T-helper 22 cell (primary cell): ENCODE measurements at places on chromosomes 3 and 15.

DNA sequence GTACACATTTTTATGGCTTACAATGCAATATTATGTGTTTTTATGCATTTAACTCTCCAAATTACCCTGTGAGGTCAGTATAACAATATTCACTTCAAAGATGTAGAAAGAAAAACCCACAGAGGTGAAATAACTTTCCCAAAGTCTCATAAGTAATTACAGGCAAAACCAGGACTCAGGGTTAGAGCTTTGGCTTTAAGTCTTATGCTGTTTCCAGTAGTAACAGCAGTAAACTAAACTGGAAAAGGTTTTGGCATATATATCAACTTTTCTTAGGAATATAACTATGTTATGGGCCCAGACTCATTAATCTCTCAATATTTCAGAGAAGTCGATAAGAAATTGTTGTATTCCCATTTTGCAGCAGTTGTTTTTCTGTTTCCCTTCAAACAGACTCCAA, 206.3 kb upstream of the KCNMB2 start:
- no peak for DNase-seq

GRCh38 chr3:68060191-68060590, 405.8 kb upstream of the SUCLG2 start:
- DNase-seq: no peak

DNA sequence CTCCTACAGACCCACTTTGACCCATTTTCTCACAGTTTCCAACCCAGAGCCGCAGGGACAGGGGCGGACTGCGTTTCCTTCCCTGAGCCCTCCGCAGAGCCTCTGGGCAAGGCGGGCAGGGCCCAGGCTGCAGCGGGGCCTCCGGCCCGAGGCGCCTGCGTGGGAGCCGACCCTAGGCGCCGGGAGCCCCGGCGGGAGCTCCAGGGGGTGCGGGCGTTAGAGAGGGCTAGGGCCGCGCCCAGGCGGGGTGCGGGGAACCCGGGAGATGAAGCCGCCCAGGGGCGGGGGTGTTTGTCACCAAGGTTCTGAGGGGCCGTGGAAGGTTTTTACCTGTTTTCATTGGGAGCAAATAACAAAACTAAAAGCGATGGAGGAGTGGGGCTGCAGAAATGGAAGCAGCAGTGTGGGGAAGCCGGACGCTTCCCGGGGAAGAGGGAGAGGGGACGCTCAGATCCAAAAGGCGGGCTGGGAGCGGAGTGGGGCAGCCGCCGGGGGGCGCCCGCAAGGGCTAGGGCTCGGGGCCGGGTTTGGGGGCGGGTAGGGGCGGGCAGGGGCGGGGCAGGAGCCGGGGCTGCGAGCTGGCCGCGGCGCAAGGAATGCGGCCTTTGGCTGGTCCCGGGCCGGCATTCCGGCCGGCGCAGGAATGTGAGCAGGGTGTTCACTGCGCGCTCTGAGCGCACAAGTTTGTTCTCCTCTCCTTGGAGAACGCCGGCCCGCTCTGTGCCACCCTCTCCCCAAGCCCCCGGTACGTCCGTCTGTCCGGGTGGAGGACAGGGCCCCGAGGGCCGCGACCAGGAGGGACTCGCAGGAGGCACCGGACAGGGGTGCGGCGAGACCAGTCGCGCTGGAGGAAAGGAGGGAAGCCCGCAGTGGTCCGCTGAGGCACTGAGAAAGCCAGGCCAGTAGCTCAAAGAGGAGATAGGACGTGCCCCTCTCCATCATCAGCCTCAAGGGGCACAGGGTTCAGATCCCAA, 61.1 kb downstream of the AMOTL2 start:
- DNase-seq: no peak

GRCh38 chr15:84891339-84891738, 6.9 kb downstream of the SLC28A1 start:
- DNase-seq: no peak

GRCh38 chr3:59514865-59515482, 465.1 kb upstream of the CFAP20DC start:
- DNase-seq: no peak

DNA sequence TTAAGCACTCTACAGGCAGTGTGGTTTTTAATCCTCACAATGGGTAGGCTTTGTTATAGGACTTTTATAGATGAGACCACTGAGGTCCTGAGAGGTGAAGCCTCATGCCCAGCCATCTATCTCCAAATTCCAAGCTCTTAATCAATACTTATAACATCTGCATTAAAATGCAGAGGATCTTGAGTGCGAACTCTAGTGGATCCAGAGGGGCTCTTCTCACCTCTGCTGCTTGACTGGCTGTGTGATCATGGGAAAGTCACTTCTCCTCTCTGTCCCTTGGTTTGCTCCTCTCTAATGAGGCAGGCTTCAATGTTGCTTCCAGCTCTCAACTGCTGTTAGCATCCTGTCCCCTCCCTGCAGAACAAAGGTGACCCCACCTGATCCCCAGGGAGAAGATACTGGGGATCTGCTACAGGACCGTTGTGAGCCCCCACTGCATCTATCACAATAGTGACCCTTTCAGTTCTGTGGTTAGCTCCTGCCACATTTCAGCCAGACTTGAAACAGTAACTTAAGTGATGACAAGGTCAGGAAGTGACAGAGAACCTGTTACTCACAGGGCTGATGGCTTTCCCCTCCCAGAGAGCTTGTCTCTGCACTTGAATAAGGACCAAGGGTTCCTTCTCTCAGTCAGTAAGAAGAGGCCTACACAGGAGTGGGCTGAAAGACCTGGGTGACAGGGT, 1.3 kb downstream of the SLC27A2 start:
- DNase-seq: no peak

DNA sequence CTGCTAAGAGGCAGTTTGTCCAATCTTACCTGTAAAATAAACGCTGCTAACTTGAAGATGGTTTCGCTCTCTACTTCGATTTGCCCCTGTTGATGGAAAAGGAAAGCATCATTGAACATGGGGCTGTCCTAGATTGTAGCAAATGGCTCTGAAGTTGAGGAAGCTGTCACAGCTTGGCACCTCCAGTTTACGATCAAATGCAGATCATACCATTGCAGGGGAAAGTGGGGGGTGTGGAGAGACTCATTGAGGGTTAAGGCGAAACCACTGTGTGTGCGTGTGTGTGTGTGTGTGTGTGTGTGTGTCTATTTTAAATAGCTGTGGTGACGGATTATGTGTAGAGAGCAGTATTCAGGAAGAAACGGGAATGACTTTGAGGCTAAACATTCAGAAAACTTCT, 127.6 kb upstream of the LMOD3 start:
- DNase-seq: peak; percentile 39

GRCh38 chr15:69161079-69161877, 843 bp downstream of the GLCE start:
- DNase-seq: no peak

DNA sequence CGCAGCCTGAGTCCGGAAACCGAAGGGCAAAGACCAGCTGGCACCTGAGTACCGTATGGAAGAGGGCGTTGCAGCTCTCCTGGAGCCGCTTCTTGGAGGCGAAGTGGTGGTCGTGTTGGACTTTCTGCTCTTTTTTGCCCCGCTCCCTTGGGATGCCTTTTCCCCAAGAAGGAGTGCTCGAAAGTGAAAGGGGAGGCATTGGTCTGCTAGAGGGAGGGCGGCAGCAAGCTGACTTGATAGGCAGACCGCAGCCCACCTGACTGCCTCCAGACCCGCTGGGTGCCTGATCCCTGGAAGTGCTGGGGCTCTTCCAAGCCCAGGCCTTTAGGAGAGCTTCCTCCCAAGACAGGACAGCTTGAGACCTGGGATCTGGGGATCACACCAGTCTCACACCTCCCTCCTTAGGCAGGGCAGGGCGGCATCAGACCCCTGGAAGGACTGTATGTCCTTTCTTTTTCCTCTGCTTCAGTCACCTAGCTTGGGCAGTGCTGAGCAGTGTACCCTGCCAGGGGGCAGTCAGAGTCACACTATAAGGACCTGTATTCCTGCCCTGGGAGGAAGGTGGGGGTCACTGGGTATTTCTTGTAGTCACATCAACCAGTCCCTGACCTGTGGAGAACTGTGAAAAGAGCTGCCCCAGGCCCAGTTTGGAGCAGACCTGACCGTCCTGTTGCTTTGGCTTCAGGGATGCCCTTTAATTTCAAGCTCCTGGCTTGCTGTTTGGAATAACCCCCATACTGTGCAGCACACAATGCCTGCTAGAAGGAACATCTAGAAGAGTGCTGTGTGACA, 2.1 kb downstream of the ACVR2B start:
- no peak for DNase-seq

GRCh38 chr3:129992781-129993180, 18.3 kb downstream of the TRH start:
- DNase-seq: no peak

GRCh38 chr15:42035435-42035761, 14.6 kb upstream of the PLA2G4E start:
- no peak for DNase-seq

GRCh38 chr15:23854912-23855659, 168.0 kb upstream of the NDN start:
- no peak for DNase-seq

GRCh38 chr3:120894316-120895057, 13.5 kb upstream of the STXBP5L start:
- DNase-seq: no peak

- DNase-seq: no peak
Measured at GRCh38 chr3:53570081-53570480, 75.7 kb downstream of the CACNA1D start.

DNA sequence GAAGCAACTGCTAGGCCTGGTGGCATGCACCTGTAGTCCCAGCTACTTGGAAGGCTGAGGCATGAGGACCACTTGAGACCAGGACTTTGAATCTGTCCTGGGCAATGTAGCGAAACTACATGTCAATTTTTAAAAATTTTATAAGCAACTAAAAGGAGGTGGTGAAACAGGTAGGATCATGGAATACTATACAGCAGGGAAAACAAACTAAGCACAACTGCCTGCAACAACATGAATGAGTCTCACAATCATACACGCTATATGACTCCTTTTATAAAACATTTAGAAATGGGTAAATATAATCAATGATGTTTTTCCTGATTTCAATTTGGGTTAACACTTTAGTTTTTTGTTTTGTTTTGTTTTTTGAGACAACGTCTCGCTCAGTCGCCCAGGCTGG, 29.5 kb upstream of the CNBP start:
- no peak for DNase-seq

DNA sequence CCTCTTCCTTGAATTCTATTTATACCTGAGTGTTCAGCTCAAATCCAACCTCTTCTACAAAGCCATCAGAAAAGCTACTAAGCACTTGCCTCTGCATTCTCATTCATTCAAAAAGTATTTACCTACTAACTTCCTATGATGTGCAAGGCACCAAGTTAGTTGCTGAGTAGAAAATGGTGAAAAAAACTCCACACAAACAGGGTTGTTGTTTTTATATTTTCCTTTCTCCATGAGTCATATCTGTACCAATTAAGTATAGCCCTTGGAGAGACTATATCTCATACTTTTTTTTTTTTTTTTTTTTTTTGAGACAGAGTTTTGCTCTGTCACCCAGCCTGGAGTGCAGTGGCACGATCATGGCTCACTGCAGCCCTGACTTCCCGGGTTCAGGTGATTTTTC, 67.7 kb downstream of the IGF2BP2 start:
- no peak for DNase-seq

- DNase-seq: no peak
Measured at GRCh38 chr15:92079047-92079446, 225.5 kb downstream of the SLCO3A1 start.

GRCh38 chr15:71261418-71261817, 146.1 kb downstream of the THSD4 start:
- no peak for DNase-seq

DNA sequence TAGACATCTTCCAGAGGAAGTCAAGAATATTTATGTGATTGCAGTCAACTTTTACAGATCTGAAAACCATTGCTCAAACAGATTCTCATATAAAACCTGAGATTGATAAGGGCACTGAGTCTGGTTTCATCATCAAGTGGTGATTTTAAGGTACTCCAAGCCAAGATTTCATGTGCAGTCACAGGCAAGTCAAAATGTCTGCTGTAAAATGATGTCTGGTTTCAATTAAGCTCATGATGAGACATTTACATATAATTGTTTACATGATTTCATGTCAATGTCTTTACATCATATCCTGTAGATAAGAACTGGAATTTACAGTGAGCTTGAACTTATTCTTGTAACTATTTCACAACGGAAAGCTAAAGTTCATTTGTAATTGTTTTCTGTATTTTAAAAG, 1215.5 kb downstream of the ROBO2 start:
- no peak for DNase-seq
